ENCODE measurements at places on chromosomes 5 and 9. TPM values are rescaled to one million over a fixed set of nuclear protein-coding genes. Genes with fewer than 3 reads are reported as not detected.

GRCh38 chr5:14672082-14672481 lies 7.6 kb downstream of the OTULIN start:
- DNase-seq: no peak

GRCh38 chr9:3698076-3698475 lies 172.3 kb upstream of the RFX3 start:
- no peak for DNase-seq

GRCh38 chr9:134698587-134699342 lies 57.2 kb downstream of the COL5A1 start:
- peak; percentile 55 for DNase-seq

- DNase-seq: no peak
Observed at GRCh38 chr9:121863955-121864354, 212.5 kb downstream of the DAB2IP start.

- DNase-seq: peak; percentile 56
Observed at GRCh38 chr5:64147849-64148441, 17.7 kb upstream of the RNF180 start.

- no peak for DNase-seq
Observed at GRCh38 chr9:26086396-26086795, 408.2 kb upstream of the TUSC1 start.

Gene NKD2
- total RNA-seq: 2.8 TPM

Measured in H4 (cell line).